ENCODE measurements at places on chromosomes 3 and 15.

GRCh38 chr3:102896851-102897621 lies 462.2 kb downstream of the ZPLD1 start:
- DNase-seq = no peak

DNA sequence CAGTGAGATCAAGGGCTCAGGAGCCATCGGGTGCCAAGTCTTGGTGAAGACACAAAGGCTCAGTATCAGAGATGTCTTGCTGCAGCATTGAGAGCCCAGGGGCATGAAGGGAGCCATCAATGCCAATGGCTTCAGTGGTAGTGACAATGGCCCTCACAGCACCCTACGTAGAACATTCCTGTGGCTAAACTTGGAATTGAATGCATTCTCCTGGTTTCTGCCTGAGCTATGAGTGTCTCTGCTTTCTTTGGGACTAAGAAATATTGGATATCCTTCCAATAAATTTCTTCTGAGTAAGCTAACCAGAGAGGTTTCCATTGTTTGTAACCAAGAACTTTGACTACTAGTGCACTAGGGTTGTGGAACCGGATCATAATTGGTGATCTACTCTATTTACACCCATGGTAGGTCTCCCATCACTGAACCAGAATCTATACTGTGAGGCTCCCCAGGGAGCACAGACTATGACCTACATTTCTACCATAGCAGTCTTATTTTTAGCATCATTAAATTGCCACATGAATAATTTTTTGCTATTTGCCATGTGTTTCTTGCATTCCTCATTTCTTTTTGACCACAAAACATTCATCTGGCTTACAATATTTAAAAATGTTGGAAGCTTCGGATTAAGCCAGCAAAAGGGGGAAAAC lies 31.6 kb upstream of the PDZRN3 start:
- no peak for DNase-seq

GRCh38 chr3:110126065-110126464 lies 788.7 kb upstream of the DPPA4 start:
- DNase-seq = no peak

GRCh38 chr15:62133141-62133540 lies 31.9 kb downstream of the C2CD4B start:
- DNase-seq = no peak

- no peak for DNase-seq
Measured at GRCh38 chr15:76235186-76235826, 76.0 kb downstream of the ETFA start.

GRCh38 chr3:53139906-53140846 lies 9.9 kb upstream of the RFT1 start:
- DNase-seq = no peak

DNA sequence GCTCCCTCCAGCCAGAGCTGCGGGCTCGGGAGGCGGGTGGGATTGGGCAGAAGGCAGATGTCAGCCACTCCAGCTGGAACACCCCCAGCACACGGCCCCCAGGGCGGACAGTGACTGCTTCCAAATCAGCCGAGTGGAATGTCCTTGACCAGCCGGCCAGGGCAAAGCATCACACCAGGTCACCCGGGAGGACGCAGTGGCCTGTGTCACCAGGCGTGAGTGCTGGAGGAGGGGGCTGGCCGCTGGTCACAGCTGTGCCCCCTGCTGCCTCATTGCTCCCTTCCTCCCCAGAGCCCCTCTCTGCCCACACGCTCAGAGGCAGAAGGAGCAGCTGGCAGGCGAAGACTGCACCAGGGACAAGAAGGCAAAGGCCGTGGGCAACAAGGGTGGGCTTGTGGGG lies 33.5 kb downstream of the NTRK3 start:
- DNase-seq = no peak

GRCh38 chr3:22907796-22908195 lies 295.3 kb upstream of the UBE2E2 start:
- DNase-seq = no peak

GRCh38 chr3:151210676-151211381 lies 7.8 kb upstream of the GPR171 start:
- no peak for DNase-seq

- DNase-seq = no peak
Measured at GRCh38 chr3:100297784-100298183, 36.8 kb upstream of the NIT2 start.

GRCh38 chr15:95416576-95416975 lies 913.9 kb upstream of the NR2F2 start:
- DNase-seq = no peak

GRCh38 chr3:151259664-151260063 lies 18.7 kb downstream of the P2RY14 start:
- DNase-seq = no peak

- DNase-seq = no peak
Measured at GRCh38 chr15:40695469-40695890, 506 bp downstream of the RAD51 start.

DNA sequence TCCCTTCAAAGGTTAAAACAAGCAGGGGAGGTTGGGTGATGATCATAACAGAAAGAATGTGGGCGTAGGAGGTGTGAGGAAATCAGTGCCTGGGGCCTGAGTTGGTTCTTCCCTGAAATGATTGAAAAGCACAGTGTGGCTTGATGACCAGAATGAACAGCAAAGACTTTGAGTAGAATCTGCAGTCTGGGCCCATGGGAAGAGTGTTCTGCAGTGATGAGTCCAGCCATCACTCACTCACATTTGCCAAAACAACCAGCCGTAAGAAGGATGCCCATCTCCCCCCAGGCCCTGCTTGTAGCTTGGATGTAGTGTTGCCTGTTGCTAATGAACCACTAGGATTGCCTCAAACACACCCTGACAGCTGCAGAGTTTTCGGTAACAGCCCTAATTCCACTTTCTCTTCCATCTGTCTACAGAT lies 67.9 kb downstream of the VGLL3 start:
- no peak for DNase-seq

- no peak for DNase-seq
Measured at GRCh38 chr15:75648156-75649000, 666 bp downstream of the SNX33 start.

DNA sequence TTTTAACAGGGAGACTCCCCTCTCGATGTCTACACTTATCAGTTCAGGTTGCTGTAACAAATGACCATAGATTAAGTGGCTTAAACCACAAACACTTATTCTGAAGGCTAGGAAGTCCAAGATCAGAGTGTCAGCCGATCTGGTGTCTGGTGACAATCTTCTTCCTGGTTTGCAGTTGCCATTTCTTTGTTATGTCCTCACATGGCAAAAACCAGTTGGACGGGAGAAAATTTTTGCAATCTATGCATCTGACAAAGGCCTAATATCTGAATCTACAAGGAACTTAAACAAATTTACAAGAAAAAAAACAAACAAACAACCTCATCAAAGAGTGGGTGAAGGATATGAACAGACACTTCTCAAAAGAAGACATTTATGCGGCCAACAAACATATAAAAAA lies 116.9 kb upstream of the FOXB1 start:
- DNase-seq = no peak

GRCh38 chr3:6803619-6804018 lies 57.3 kb upstream of the GRM7 start:
- DNase-seq = no peak

DNA sequence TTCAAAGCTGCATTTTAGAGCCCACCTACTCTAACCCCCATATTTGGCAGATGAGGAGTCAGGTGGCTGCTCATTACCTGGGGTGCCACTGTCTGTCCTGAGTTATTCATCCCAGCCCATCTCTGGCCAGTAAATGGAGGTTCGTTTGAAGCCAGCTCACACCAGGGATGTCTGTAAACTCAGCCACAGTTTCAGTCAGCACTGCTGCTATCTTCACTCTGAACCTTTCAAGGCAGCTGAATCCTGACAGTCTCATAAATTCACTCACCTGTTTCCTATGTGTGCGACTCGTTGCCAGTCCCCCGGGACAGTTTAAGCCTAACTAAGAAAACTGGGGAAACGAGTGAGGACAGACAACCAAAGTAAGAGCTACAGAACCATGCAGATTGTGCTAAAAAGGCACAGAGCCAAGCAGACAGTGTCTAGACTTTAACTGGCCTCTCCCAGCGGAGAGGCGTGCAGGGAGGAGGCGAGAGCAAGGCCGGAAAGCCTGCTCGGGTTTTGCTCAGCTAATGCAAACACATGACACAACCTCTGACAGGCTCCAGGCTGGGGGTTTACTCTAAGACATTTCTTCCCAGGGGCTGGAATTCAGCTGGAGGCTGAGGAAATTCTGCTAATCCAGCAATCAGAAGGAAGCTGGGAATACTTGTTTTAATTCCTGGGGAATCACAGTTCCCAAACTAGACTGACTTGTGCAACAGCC lies 12.0 kb downstream of the FSTL1 start:
- no peak for DNase-seq

DNA sequence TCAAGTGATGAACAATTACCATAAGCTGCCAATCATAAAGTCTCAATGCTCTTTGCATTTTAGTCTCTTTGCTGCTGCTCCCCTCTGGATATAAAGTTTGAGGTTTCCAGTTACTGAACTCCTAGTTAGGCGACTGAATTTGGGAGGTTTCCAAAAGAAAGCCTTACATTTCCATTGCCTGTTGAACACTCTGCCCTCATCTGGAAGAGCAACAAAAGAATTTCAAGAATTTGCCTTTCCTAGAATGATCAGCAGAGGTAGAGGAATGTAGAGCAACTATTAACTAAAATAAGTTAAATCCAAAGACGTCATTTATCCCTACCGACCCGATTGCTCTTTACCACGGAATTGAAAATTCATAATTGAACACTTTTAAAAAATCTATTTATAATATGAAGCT lies 53.4 kb upstream of the PRICKLE2 start:
- no peak for DNase-seq

GRCh38 chr15:93025625-93025982 lies 63.4 kb downstream of the RGMA start:
- no peak for DNase-seq

GRCh38 chr3:47404955-47405790 lies 24.4 kb downstream of the PTPN23 start:
- DNase-seq = no peak

DNA sequence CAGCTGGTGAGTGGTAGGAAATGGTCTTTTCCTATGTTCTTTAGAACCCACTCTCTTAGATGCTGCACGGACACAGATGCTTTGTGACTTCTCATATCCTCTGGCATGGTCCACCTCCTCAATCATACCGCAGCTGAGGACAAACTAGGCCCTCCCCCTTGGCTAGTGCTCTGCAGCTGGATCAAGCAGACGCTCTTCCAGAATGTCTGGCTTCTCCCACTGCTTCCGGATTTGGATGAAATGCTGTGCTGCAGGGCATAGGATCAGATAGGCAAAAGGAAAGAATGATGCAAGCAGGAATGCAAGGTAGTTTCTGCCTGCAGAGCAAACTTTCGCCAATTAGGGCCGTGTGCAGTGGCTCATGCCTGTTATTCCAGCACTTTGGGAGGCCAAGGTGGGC lies 75.7 kb upstream of the SLC4A7 start:
- DNase-seq = no peak

DNA sequence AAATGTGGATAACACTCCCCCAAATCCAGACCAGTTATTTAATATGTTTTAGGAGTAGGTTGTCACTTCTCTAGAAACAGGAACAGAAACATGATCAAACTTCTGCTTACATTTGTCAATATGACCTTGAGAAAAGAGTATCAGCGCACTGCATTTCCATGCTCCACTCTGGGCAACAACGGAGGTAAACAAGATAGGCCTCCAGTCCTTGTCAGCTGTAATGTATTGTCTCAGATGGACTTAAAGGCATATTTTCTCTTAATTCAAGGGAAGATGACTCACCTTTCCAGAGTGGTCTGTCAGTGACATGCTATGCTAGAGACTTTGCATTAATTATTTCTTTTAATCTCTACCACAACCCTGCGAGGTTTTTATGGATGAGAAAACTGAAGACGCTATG lies 51.6 kb upstream of the TCF12 start:
- DNase-seq = no peak

- DNase-seq = no peak
Measured at GRCh38 chr3:106086636-106087035, 217.8 kb upstream of the CBLB start.

- DNase-seq = no peak
Measured at GRCh38 chr3:34213478-34213877, 415.0 kb downstream of the PDCD6IP start.

DNA sequence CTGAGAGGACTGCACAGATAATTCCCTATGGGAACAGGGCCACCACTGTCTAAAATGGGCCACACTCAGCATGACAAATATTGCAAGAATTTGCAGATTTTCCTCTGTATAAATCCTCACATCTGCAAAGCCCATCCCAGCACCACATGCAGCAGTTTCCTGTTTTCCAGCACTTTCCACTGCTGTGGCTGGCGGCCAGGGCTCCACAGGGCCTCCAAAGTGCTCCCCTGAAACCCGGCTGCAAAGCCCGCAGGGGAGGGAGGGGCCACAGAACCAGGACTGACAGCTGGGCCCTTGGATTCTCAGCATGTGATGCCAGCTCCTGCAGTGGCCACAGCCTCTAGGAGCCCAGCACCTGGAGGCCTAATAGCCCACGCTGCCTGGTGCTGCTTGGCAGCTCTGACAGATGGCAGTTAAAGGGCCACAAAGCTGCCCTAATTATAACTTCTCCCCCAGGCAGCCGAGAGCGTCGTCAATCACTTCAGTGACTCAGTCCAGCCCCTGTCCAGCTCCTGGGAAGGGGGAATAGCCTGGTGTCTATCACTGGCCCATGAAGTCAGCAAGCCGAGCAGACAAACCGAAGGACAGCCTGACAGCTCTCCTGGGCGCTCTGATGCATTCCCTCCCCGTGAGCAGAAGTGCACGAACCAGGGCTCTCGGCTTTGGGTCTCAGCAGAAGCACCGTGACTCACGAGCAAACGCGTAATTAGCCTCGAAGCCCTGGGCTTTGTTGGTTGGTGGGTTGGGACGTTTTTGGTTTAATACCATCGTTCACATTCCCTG lies 4.7 kb downstream of the LRRC15 start:
- DNase-seq = no peak

DNA sequence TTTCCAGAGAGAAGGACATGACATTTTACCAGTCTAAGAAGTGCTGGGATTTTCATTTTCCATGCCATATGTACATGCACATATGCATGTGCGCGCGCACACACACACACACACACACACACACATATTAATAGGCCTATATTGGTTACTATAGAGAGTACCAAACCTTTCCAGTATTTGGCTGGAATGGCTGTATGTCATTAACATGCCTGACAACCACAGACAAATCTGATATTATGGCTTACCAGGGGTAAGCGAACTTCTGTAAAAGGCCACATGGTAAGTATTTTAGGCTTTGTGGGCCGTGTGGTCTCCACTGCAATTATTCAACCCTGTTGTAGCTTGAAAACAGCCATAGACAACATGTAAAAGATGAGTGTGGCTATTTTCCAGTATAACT lies 97.2 kb upstream of the TSPAN3 start:
- DNase-seq = no peak

GRCh38 chr15:39959411-39959810 lies 25.5 kb downstream of the EIF2AK4 start:
- no peak for DNase-seq

GRCh38 chr3:149280671-149281349 lies 52.6 kb downstream of the TM4SF18 start:
- no peak for DNase-seq
